ENCODE measurements at places on chromosomes 2 and 18.

DNA sequence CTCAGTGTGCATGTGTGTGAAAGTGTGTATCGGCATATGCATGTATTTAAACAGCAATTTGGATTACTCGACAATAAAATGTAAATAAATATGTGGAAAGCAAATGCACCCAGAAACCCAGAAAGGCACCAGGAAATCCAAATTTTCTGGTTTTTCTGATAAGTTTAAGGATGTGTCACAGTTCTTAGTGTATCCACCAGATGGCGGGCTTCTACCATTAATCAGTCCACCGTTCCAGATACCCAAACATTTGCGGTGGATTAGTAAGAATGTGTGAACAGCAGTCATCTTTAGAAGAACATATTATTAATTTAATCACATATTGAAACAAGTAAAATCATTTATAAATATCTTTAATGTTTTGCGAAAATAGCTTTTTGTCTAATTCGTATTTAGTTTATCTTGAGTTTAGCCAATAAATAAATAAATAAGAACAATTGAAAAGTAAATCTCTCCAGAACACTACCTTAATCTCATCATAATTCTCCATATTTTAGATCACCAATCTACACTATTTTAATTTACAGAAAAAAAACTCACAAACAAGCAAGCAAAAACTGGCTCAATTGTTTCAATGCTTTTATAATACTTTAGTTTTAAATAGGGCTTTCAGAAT, 298.9 kb downstream of the DSEL start:
- peak; percentile 89 for DNase-seq

DNA sequence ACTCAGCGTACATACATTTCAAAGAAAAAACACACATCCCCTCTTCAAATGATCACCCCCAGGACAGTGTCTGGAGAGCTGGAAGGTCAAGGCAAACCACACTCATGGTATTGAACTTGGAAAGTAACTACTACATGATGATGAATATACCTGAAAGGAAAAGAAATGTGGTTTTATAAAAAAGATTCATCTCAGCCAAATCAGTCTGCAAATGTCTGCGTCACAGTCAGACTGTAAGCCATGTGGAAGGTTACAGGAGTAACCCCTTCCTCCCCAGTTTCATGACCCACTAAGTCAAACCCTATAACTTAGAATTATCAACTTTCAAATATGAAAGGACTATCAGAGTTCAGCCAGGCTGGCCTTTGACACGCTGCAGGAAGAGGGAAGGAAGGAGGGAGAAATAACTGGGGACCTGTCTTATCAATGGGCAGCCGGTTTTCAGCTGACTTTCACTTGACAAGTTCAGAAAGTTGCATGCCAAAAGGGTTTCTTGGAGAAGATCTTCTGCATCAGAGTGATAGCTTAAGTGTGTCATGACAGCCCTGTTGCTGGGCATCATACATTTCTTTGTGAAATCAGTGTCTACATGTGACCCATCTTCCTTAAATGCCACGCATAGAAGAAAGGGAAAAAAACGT, 7.0 kb upstream of the BMP10 start:
- no peak for DNase-seq

GRCh38 chr18:26425148-26425531, 123.2 kb downstream of the KCTD1 start:
- DNase-seq, result peak; percentile 31

DNA sequence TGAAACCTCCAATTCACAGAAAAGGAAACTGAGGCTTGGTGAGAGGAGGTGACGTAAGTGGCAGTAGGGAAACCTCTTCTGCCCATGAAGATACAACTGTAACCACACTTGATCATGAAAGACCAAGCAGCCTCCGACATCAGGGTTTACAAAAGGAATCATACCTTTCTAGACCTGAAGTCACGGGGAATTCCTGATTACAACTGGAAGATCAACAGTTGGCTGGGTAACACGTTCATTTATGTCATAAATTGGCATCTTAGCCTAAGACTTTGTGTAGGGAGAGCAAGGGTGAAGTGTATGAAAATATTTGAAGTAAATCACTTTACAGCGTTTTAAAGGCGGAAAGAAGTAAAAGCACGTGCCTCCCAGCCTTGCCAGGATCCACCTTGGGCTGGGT, 922 bp downstream of the HS1BP3 start:
- DNase-seq, result no peak

- peak; percentile 59 for DNase-seq
Measured at GRCh38 chr2:118387509-118387908, 299.2 kb downstream of the INSIG2 start.

GRCh38 chr2:27072920-27073319, 1.5 kb upstream of the OST4 start:
- DNase-seq, result peak; percentile 50

DNA sequence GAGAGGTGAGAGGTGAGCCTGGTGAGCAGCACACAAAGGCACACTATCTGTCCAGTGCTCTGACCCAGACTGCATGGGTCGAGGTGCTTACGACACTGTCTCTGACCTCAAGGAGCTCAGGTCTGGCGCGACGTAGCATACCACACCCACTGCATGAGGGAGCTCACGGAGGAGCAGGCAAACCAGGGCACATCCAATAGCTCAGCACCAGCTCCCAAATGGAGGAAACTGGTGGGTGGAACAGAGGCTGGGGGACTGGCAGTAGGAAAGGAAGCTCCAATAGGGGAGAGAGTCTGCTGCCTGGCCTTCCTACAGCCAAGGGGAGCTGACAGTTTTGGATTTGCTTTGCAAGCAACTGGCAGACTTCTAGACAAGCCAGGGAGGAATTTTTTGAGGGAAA, 36.3 kb downstream of the CELF4 start:
- DNase-seq, result no peak

DNA sequence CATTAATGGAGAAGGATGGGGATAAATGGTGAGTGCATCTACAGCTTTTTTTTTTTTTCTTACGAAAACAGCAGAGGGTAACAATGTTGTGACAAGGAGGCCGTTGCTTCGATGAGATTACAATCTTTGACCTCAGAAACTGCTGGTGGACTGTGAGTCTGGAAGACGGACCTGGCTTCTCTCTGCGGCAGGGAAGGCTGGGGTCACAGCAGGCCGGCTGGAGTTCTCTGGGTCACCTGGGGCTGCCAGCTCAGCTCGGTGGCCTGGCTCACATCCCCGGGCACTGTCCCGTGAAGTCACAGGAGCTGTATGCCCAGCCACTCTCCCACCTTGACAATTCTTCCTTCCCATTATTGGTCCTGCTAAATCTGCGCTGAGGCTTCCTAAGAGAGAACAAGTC, 160.8 kb downstream of the ACKR3 start:
- DNase-seq, result no peak

DNA sequence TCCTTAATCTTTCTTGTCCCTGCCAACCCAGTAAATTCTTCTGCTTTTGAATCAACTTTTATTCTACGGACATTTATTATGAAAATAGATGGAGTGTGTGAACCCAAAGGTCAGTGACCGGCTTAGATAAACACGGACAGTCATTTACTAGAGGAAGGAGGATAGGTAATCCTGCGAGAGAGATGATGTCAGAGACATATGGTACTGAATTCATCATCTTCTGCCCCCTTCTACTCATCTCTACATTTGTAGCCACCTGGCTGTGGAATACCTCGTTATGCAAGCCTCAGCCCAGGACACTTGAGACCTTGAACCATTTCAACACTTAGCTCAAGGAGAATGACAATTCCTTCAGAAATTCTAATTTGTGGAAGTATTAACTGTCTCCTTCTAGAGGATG, 443.6 kb downstream of the TDRD15 start:
- DNase-seq, result no peak

- no peak for DNase-seq
Measured at GRCh38 chr2:17709897-17710296, 43.7 kb downstream of the SMC6 start.

- DNase-seq, result peak; percentile 82
Measured at GRCh38 chr18:34322365-34323289, 97.9 kb upstream of the NOL4 start.

- peak; percentile 50 for DNase-seq
Measured at GRCh38 chr2:131063501-131064283, 29.6 kb downstream of the FAM168B start.

- no peak for DNase-seq
Measured at GRCh38 chr2:128437204-128437565, 118.5 kb upstream of the HS6ST1 start.

Measured in choroid plexus epithelial cell (primary cell).